Central memory CD8-positive, alpha-beta T cell (primary cell): ENCODE measurements at places on chromosomes 16 and 17.

GRCh38 chr16:81436386-81436785, 8.2 kb upstream of the CMIP start:
- no peak for DNase-seq

GRCh38 chr16:87993901-87994300, 42.7 kb downstream of the BANP start:
- no peak for DNase-seq

DNA sequence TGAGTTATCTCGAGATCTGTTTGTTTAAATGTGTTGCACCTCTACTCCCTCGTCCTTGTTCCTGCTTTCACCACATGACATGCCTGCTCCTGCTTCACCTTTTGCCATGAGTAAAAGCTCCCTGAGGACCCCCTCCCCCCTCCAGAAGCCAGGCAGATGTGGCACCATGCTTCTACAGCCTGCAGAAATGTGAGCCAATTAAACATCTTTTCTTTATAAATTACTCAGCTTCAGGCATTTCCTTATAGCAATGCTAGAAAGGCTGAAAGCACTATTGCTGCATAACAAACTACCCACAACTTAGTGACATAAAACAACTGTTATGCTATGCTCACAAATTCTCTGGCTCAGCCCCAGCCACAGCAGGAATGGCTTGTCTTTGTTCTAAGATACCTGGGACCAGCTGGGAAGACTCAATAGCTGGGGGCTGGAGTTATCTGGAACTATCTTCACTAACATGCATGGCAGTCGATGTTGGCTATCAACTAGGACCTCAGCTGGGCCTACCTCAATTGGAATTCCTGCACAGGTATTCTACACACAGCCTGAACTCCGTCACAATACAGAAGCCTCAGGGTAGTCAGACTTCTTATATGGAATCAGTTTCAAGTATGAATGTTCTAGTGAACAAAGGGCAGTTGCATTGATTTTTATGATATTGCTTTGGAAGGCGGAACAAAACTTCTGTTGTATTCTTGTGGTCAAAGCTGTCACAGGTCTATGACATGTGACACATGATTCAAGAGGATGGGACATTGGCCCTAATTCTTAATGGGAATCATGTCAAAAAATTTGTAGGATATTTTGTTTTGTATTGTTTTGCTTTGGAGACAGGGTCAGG, 186.0 kb upstream of the PIRT start:
- DNase-seq, result no peak

GRCh38 chr17:21174713-21175112, 39.2 kb downstream of the TMEM11 start:
- no peak for DNase-seq

- DNase-seq, result no peak
Measured at GRCh38 chr16:64695684-64696083, 426.2 kb downstream of the CDH11 start.

DNA sequence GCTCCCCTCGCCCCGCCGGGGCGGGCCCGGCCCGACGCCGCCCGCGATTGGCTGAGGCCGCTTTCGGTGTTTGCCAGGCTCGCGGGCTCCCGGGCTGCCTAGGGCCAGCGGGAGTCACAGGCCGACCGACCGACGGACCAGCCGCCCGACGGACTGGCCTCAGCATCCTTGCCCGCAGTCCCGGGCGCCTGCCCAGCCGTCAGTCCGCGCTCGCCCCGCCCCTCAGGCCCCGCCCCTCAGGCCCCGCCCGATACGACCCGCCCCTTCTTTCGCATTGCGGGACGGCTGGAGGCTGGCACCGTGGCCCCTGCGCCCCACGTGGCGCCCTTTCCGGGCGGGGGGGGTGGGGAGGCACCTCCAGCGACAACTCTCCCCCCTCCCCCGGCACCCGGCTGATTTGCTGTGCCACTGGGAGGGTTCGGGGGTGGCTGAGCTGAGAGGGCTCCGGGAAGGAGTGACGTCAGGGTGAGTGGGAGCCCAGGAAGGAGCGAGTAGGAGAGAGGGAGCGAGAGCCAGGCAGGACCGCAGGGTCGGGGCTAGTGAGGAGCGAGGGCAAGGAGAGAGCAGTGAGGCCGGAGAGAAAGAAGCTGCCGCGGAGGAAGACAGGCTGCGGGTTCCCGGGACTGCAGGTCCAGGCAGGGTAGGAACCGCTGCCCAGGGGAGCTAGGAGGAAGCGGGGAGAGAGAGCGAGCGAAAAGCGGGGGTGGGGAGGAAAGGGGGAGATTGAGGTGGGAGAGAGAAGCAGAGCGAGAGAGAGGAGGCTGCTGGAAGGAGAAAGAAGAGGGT, at the start of gene ASPHD1:
ASPHD1 (plus strand) TSS at position 387 of the 786 bp plus-strand sequence. CDS start 484 bp downstream, outside the sequence.
- peak; percentile 68 for DNase-seq

GRCh38 chr17:10061111-10061845, 137.1 kb downstream of the GAS7 start:
- no peak for DNase-seq

DNA sequence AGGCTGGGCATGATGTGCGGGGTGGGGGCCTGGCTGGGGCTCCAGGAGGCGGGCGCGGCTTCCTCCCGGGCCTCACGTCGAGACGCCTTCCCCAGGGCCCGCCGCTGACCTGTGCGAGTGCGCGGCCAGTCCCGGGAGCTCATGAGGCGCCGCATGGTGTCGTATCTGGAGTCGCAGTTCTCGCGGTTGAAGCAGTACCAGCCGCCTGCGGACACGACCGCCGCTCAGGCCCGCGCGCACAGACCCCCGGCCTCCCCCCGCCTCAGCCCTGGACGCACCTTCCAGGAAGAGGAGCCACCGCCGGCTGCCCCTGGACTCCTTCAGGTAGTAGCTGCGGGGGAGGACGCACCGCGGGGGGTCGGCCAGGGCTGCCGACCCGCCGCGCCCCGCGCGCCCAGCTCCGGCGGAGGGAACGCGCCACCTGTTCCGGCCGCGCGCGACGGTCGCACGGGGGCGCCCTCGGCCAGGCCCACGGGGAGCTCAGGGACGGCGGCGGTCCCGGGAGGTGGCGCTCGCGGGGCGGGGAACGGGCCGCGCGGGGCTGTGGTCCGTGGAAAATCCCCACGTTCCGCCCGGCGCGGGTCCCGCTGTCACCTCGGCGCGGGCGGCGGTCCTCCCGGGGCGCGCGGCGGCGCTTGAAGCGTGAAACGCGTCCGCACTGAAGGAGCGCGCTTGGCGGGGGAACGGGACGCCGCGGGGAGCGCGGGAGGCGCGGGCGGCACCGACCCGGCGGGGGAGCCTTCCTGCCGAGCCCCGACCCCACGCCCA, 1.4 kb downstream of the NOTUM start:
- DNase-seq, result peak; percentile 62
